ENCODE measurements at places on chromosomes 6 and 20.
A peak's percentile ranks its signal among the peaks of the same experiment; 100 is the strongest.

- no peak for DNase-seq
These were observed 5.7 kb downstream of the LAMP5 start for GRCh38 chr20:9520086-9520485.

DNA sequence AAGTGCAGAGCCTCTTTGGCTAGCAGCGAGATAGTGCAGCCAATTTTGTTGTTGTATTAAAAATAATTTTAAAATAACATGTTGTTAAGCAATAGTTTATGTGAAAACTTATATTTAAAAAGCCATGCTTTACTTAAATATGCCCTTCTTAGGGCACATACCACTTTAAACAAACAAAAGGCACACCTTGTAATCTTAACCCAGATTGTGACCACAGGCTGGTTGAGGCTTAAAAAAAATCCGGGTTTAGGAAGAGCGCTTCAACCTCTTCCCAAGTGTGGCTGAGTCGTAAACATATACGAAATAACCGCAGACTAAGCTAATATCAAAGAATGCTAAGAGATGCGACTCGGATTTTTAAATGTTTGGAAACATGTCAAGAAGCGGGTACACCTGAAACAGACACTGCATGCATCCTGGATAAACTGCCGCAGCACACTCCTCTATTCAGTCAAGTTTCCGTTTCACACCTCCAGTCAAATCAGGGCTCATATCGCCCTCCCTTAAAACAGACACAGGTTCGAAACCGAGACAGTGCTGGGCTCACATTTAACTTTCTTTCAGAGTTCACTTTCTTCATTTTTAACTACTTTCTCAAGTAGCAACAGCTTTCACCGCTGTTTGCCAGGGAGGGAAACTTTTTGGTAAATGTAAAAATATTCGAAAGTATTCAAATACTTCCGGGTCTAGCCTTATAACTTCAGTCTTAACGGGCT, 1.5 kb downstream of the DEK start:
- DNase-seq: peak; percentile 55

DNA sequence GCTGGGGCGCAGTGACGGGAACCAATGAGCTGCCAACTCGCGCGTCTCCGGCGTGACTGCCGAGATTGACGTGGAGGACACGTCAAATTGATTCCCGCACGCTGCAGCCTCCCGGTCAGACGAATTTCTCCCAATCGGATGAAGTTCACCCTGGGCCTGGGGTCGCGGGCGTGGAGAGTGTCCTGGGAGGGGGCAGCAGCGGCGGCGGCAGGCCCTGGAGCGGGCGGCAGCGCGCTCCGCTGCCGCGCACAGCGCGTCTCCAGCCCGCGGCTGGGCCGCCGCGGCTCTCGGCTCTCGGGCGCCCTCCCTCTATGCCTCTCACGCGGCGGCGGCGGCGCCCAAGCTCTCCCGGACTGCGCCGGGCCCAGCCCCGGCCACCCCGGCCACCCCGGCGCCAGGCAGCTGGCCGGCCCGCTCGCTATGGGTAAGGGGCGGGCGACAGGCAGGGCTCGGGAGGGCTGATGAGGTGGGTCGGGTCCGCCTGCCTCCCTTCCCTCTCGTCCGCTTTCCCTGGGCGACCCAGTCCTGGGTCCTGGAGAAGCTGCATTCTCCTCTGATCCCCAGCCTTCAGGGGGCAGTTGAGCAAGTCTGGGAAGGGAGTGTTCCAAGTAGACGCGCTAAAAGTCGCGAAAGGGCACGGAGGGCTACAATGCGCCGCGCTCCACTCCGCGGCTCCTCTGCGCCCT, at the start of gene PAX1:
TSS of gene PAX1 (plus strand) at position 90 of the 686 bp plus-strand sequence. CDS start at position 139, 49 bp downstream.
- DNase-seq: no peak

GRCh38 chr20:37408302-37409193, 62.6 kb downstream of the SRC start:
- DNase-seq: no peak

GRCh38 chr6:12132351-12133222, 120.5 kb downstream of the HIVEP1 start:
- DNase-seq: no peak

- DNase-seq: no peak
These were observed 47.9 kb downstream of the GNAS start for GRCh38 chr20:58900397-58900796.
